Fibroblast of skin of right quadriceps (primary cell): ENCODE measurements at places on chromosomes 2 and 18.
A peak's percentile ranks its signal among the peaks of the same experiment; 100 is the strongest.

DNA sequence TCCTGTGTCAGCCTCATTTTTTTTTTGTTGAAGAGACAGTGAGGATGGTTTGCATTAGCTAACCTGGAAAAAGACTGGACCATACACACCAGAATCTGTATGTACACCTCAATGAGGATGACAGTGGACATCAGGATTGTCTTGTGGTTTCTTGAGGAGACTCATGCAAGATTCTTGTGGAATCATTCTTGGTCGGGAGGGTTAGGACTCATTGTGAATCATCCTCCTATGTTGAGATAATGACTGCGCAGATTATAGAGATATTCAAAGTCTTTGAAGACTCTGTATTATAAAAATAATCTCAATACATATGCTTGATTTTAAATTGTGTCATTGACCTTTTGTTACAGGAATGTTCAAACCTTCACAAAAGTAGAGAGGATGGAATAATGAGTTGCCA, 49.1 kb upstream of the DOCK10 start:
- DNase-seq = peak; percentile 96

DNA sequence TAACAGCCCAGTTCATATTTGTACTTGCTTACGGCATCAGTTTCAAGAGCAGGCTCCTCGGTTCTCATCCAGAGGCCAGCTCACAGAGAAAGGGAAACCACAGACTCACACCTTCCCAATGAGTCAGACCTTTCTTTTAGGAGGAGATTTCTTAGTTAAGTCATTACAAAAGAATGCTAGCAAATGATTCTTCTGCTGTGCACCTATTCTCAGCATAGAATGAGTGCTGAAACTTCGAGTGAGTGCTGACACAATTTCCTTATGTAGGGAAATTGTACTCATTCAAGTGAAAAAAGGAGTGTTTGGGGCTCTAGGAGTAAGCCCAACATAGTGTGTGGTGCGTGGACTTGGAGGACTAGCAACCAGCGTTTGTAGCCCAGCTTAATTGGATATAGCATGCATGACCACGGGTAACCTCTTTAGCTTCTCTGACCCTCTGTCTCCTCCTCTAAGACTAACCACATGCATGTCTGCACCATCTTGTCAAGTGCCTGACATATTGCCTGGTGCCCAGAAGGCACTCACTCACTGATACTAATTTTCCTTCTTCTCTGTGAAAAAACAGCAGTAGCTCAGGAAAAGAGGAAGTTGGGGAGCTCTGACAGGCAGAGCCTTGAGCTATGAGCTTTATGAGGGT, 87.0 kb downstream of the ALPK2 start:
- DNase-seq = peak; percentile 98

GRCh38 chr2:1231466-1232063, 181.7 kb upstream of the TPO start:
- no peak for DNase-seq

- DNase-seq = no peak
These were observed 2.3 kb downstream of the EMX1 start for GRCh38 chr2:72919414-72920317.

DNA sequence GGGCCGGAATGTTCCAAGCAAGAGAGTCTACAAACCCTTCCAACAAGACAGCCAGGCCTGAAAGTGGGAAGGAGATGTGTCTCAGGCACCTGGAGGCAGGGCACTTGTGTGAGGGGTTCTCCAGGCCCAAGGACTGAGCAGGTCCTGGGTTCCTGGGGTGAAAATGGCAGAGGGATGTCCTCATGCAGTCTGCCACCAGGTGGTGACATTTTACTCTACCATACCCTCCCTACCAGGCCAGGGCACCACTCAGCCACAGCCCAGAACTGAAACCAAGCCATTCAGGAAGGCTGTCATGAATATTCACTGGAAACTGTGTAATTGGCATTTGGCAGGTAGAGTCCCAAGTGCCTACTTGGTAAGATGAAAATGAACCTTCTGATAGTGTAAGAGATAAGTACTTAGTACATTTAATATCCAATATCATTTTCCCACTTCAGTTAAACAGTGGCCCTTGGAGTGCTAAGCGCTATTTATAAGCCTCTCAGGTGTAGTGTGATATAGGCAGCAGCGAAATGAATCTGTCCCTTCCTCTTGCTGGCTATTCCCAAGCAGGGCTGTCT, 185.1 kb downstream of the MYO5B start:
- peak; percentile 15 for DNase-seq
